SHP77 treated with DMSO at 0.1 percent for 48 hours (cell line): ENCODE measurements at places on chromosomes 6 and 20.

DNA sequence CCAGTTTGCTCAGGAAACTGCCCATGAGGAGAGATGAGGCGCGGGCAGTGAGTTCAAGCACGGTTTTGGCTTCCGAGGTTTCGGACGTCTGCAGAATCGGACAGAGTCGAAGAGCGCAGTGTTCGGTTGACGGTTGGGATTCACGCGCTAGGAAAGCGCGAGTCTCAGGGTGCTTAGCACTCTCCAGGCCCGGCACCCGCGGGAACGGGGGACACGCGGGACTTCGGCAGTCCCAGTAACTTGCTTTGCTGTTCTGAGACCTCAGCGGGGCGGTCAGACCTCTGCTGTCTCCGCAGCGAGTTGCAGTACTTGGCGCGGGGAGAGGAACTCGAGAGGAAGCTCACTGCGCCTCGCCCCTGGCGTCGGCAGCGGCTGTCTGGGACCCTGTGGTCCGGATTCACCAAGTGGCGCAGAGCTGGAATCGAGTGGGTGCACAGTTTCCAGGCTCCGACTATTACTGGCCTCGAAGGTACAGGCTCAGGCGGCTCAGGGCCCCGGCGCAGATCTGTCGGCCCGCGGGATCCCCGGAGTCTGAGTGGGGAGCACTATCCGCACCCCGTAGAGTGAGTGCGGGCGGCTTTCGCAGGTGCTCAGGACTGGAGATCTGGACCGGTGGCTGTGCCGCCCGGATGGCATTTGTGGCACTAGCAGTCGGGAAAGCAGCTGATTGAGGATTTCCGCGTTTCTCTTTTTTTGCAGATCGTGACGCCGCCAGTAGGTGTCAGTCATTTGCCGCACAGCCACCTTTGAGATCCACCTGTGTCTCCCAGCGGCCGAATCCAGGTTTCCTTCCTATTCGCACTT lies at the start of gene POM121L2:
TSS of gene POM121L2 (minus strand) at position 128 of the 804 bp plus-strand sequence. CDS start at position 25, 103 bp downstream.
- DNase-seq = peak; percentile 20

DNA sequence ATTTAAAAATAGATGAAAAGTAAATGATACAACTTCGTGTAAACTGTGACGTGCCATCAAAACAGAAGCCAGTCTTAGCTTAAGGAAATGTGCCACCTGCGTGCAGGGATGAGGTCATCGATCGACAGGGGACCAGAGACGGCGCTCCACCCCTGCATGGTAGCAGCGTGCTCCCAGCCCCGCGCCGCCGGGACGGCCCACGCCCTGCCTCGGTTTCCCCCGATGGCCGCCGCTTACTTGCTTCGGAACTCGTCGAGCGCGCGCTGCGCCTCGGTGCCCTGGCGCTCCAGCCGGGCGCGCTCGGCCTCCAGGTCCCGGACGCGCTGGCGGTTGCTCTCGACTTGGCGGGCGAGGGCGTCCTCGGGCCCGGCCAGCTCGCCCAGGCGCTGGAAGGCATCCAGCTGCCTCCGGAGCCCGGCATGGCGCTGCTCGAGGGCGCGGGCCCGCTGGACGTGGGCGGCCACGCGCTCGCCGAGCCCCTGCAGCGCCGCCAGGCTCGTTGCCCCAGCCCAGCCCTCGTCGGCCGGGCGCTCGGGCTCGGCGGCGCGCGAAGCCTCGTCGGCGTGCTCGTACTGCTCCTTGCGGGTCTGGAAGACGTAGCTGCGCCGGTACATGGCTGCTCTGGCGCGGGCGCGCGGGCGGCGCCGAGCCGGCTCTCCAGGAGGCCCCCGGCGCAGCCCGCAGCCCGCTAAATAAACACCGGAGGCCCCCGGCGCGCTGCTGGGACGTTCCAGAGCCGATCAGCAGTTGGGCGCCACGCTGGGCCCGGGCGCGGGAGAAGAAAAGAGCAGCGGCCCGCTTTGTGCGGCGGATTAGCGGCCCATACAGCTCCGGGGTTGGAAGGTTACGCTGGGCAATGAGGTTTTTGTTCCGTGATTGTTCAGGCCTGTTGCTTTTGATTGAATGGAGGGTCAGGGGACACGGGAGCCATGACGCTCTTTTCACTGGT lies at the start of gene BFSP1:
TSS of gene BFSP1 (minus strand) at position 664 of the 949 bp plus-strand sequence. CDS start at position 614, 50 bp downstream.
- DNase-seq = peak; percentile 85

DNA sequence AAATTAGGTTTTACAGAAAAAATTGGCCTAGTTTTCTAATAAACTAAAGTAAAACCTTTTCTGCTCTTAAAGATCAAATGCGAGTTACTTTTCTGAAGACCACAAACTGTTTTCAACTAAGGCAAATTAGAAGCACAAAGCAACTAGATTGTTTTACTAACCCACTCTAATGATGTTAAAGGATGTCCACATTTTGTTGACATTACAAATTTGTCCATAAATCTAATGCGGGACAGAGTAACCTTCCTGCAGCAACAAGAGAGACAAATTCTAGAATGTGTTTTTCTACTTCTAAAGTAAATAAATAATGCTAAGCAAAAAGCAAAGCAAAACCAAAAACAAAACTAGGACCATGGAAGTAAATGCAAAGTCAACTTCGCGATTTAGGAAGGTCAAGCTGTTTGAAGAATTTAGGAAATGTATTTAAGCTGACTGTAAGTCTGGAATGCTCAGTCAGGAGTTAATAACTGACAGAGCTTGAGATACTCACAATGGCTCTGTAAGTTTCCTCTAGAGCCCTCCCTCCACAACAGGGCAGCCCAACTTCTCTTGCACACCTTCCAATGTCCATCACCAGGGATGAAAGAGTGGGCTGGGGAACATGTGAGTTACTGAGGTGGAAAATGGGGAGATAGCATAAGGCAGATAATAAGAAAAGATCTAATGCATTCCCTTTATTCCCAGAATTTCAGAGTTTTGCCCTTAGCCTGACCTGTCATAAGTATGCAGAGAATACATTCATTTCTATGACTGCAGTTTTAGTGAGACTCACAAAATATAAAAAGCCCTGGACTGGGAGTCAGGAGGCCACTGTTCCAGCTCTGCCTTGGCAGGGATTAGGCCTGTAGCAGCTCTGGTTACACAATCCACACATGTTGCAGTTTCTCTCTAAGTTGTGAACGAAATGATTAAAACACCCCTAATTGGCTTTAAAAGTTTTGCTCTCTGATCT lies 158.8 kb downstream of the FOXA2 start:
- DNase-seq = no peak

GRCh38 chr20:58699623-58700107 lies 7.1 kb downstream of the NPEPL1 start:
- no peak for DNase-seq

- DNase-seq = no peak
Observed at GRCh38 chr6:93238632-93239031, 180.7 kb downstream of the EPHA7 start.

DNA sequence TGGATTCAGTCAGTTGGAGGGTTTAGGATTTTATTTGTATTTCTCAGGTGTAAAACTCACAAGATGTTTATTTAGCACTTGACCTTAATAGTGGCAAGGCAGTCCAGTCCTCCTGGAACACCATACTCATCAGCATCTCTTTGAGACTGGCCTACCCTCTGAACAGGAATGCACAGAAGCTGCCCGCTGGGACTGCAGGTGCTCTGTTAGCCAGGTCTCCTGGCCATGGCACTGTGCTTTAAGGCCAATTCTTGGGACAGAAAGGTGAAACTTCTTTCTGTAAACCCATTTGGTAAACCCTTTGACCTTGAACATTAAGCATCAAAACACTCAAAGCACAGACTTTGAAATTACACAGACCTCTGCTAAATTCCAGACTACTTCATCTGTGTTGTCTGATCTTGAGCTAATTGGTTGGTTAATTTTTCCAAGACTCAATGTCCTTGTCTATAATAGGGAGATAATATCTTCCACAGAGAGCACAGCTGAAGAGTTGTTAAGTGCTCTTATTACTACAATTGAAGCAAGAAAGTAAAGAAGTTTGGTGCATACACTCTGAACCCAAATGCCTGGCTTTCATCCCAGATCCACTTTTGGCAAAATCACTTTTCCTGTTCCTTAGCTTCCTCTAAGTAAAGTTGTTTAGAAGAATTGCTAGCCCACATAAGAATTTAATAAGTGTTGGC lies 54.9 kb upstream of the NT5E start:
- DNase-seq = no peak

DNA sequence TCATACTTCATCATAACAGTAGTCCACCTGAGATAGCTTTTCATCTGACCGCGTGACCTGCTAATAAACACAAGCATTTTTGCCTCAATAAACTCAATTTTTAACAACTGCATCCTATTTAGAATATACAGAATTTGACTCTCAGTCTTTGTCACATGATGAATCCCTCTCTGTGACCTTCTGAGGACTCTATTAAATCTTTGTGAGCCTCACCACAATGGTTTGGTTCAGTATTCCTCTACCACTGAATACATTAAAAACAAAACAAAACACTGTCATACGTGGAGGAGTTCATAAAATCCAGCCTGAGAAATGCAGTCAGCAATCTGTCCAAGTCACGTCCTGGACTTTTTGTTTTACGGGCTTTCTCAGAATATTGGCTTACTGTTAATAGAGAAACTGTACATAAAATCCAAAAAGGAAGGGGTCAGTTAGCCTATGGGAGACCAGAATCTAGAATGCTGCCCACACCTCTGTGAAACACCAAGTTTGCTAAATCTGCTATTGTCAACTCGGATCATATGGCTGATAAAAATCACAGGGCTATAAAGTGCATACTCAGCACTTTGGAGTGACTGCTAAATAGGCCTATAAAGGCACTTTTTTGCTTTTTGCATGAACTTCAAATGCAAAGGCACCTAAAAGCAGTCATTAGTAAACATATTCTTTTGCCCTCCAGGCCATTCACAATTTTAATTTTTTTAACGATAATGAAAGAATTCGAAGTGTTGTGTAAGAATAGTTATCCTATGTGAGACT lies 190.3 kb upstream of the HDDC2 start:
- no peak for DNase-seq
